ENCODE measurements at places on chromosomes 6 and 20.

- no peak for DNase-seq
Measured at GRCh38 chr6:98928688-98929087, 19.1 kb downstream of the FBXL4 start.

GRCh38 chr6:153842491-153842890 lies 196.5 kb upstream of the OPRM1 start:
- no peak for DNase-seq

GRCh38 chr6:169388395-169389166 lies 134.9 kb upstream of the THBS2 start:
- no peak for DNase-seq

DNA sequence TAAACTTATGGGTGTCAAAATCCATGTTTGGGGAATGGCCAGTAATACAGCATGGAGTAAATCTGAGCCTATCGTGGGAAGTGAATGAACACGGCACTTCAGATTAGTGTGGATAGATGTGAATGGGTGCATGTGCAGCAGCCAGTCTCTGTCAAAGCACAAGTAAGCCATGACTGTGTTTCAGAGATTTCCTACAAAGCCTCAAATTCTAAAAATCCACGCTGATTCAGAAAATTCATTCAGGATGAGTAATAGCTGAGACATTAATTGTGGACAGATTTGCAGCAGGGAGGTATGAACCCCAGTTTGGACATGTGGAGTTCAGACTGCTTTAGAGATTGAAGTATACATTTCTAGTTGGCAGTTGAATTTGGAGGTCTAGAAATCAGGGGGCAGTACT lies 115.1 kb downstream of the QKI start:
- DNase-seq = no peak

GRCh38 chr6:147166360-147166944 lies 37.8 kb upstream of the STXBP5 start:
- DNase-seq = no peak

- no peak for DNase-seq
Measured at GRCh38 chr6:117280922-117281321, 15.6 kb downstream of the VGLL2 start.

DNA sequence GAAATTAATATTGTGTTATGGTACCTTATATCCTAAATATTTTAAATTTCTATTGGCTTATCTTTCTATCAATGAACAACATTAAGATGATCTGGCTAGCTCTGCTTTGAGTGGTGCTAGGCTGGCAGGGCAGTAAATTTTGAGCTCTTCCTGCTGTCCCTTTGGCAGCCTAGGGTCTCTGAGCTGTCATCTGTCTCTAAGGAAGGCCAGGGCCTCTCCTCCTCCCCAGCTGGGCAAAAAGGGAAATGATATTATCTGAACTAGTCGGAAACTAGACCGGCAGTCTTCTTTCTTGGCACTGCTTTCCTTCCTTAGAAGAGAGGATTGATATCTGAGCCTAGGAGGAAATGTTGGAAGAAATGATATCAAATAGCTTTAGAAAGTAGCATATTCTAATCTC lies 176.7 kb upstream of the BTBD3 start:
- no peak for DNase-seq

DNA sequence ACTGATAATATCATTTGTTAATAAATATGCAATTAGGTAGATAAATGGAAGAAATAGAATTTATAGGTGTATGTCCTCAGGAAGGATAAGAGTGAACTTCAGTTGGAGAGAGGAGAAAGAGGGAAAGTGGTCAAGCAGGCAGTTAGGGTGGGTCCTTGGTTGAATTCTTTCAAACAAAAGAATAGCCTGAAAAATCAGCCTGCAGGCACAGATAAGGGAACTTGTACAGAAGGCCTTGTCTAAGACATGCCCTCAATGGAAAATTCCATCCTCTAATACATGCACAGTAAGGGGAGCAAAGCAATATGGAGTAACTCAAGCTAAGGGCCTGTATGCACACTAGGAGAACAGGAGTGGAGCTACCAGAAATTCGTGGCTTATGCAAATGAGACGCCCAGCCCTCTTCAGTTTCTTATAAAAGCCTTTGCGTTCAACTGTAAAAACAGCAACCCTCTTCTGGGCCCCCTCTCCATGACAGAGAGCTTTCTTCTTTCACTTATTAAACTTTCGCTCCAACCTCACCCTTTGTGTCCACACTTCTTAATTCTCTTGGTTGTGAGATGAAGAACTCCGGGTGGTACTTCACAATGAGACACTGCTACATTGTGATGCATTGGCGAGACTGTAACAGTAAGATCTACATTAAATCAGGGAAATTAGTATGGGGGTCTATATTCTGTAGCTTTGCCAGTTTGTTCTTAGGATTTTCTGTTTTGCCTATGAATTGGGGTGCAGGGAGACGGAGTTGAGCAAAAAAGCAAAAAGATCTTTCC lies 147.0 kb downstream of the HS3ST5 start:
- no peak for DNase-seq

DNA sequence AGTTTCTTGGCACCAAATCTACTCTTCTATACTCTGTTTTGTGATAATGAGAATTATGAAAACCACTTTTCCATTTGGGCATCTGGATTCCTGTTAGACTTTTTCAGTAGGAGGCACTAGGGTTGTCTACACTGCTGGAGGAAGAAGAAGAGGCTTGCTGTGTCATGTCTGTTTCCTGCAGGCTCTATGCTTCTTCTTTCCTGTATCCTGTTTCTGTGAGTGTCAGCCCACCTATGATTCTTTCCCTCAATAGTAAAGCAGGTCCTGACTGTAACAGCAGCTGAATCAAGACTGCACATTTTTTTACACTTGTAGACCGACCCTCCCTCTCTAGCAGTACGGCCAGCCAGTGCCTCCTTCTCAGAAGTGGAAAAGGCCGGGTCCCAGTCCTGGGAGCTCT lies 603.9 kb downstream of the HDGFL1 start:
- no peak for DNase-seq

DNA sequence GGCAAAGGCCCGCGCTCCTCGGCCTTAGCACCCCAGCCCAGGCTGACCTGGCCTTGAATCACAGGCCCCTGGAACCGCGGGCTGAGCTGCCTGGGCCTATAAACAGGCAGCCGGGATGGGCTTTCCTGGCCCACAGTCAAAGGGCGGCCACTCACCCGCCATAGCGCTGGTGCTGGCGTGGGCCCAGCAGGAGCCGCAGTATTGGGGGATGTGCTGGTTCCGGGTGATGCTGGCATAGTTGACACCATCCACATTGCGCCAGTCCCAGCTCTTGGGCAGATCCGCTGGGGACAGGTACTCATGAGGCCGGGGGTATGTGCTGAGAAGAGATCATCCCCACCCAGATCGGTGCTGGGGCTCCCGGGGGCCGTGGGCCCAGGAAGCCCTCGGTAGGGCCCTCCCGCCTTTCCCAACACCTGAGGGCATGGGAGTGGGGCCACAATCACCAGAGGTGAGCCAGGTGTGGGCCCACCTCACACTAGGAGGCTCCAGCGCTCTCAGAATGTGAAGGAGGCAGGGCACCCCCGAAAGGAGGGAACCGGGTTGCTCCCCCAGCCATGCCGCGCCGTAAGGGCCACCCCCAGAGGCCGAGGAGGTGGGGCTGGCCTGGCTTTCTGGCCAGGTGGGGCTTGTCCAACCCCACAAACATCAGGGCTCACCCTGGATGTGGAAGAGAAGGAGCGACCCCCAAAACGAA lies 739 bp downstream of the CTSZ start:
- DNase-seq = no peak

DNA sequence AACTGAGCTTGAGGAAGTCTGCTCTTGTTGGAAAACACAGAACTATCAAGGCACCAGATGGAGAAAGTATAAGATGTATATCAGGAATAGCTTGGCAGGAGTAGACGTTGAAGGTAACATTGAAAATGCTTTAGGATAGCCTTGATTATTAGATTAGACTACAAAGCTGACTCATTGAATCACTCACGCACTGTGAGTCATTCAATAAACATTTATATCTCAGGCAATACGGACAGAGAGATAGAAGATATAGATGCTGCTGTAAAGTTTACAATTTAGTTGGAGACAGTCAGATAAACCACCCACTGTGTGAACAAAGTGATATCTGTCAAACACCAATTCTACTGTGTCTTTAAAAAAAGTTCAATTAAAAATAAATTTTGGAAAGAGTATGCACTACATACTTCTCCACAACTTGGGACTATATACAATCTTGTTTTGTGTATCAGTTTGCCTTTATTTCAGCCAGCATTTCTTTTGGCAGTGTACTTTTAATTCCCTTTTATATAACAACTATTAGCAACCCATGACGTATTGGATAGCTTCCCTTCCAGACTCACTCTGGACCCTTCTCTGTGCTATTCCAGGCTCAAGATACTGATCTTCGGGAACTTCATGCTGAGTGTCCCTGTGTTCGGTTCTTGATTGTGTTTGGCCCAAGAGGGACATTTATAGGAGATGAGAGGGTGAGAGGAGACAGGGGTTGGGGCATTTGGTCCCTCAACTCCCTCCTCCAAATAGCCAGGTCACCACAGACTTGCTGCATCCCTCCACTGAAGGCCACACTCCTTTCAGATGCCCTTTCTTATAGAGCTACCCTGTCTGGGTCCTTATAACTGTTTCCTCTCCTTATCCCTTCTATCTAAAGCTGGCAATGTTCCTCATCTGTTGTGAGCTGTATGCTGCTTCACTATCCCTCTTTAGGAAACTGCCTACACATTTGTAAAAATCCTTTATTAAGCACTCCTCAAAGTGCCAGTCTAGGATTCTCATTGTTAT lies 176.6 kb upstream of the PTPRK start:
- DNase-seq = no peak

GRCh38 chr6:16854986-16855385 lies 93.7 kb upstream of the ATXN1 start:
- no peak for DNase-seq

GRCh38 chr20:20782231-20782630 lies 69.8 kb upstream of the RALGAPA2 start:
- DNase-seq = no peak

- DNase-seq = no peak
Measured at GRCh38 chr6:76250666-76251065, 178.2 kb upstream of the IMPG1 start.

GRCh38 chr6:28218312-28219248 lies 6.5 kb upstream of the ZSCAN9 start:
- no peak for DNase-seq

- no peak for DNase-seq
Measured at GRCh38 chr6:142757852-142758628, 186.9 kb downstream of the HIVEP2 start.

DNA sequence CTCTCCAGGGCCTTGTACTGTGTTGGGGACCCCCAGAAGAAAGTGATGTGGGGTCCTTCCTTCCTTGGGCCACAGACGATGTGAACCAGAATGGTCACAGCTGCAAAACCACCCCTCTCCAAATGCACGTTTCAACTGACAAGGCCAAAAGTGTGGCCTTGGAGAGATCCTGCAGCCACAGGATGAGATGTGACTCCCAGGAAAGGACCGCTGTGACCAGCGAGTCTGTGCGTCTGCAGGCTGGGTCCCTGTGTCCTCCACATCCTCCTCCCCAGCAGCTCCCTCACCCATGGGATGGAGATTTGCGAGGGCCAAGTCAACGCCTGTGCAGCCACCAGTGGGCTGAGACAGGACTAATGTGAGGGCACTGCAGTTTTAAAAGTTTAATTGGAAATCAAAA lies 247.0 kb downstream of the ERMARD start:
- DNase-seq = no peak

- DNase-seq = peak; percentile 31
Measured at GRCh38 chr6:33761922-33762629, 15.4 kb upstream of the IP6K3 start.

DNA sequence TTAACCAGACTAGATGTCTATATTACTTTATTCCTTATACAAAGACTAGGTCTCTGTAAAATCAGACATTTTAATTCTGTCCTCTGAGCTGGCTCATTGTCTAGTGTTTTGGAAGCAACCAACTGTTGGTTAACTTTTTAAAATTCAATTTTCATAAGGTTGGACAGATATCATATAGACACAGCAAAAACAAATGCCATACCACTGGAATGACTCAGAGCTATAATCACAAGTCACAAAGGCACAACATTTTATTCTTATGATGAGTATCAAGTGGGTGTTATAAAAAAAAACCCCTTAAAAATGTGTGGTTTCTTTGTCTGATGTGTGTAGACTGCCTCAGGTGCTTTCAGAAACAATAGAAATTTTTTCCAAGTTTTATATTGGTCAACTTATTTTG lies 296.2 kb upstream of the MARCKS start:
- DNase-seq = no peak

DNA sequence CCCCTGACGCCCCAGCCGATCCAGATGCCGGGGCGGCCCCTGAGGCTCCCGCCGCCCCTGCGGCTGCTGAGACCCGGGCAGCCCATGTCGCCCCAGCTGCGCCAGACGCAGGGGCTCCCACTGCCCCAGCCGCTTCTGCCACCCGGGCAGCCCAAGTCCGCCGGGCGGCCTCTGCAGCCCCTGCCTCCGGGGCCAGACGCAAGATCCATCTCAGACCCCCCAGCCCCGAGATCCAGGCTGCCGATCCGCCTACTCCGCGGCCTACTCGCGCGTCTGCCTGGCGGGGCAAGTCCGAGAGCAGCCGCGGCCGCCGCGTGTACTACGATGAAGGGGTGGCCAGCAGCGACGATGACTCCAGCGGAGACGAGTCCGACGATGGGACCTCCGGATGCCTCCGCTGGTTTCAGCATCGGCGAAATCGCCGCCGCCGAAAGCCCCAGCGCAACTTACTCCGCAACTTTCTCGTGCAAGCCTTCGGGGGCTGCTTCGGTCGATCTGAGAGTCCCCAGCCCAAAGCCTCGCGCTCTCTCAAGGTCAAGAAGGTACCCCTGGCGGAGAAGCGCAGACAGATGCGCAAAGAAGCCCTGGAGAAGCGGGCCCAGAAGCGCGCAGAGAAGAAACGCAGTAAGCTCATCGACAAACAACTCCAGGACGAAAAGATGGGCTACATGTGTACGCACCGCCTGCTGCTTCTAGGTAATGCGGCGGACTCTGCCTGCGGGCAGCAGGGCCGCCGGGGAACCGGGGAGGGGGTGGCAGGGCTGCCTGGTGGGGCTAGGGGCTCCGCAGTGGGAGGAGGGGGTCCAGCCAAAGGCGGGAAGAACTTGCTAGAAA lies 2.3 kb downstream of the GNAS start:
- no peak for DNase-seq

Data from activated T-helper 1 cell treated with anti-CD3 and anti-CD28 coated beads, Interleukin-12 subunit alpha, Interleukin-12 subunit beta, Interleukin-2, Interleukin-4 antibody, amounts not matched to agents 30 ng/mL and 10 ng/mL and 1 ng/mL, durations not matched to agents 14 hours and 24 hours and 36 hours (primary cell).